ENCODE measurements at places on chromosomes 12 and 14. TPM values are rescaled to one million over a fixed set of nuclear protein-coding genes. Genes with fewer than 3 reads are reported as not detected.

DNA sequence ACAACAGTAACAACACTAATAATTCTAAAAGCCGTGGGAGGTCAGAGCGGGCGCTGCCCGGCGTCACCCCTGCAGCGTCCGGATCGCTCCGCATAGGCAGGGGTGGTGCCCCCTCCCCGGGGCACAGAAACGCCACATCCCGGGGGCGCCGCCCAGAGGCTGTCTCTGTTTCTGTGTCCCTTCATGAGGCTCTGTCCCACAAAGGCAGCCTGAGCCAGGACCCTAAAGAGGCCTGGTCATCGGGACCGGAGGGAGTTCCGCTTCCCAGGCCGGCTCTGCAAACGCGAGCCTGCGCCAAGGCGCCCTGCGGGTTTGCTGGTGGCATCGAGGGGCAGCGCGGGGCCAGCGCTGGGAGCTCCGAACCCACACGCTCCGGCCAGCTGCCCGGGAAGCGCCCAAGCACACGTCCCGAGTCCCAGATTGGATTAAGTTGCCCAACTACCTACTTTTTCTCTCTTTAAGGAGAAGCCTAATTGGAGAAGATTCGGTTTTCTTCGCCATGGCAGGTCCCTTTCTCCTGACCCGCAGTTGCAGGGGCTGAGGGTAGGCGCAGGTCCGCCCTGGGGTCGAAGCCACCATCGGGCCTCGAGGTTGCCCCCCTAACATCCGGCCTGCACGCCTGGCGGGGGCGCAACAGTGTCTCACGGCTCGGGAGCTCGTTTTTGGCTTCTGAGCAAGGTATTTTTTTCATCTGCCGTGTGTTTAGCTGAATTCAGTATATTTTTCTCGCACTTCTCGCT is 421.7 kb downstream of the VRK1 start:
- peaks cover 62% of the 10 kb centered on the region for H3K27me3 ChIP-seq
- peaks cover 8% of the 10 kb centered on the region for H3K4me1 ChIP-seq
- no peaks in the 10 kb centered on the region for H3K36me3 ChIP-seq
- no peak overlapping the region for H3K27ac ChIP-seq

FERMT2 gene
- polyA plus RNA-seq = not detected

DNA sequence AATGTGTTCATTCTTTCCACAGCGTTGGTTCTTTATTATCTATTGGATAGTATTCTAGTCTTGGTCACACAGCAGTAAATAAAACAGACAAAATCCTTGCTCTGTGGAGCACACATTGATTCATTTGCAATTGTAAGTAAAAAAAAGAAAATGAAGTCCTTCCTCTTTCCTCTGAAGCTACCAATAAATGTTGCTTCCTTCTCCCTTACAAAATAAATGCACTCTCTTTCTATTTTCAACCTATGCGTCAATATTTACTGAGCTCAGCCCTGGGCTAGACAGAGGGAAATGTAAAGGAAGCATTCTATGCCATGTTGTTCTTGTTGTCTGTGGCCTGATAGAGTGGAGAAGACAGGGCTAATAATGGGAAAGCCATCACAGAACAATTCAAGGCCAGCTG is 2.9 kb downstream of the ABHD12B start:
- H3K27me3 ChIP-seq = peaks cover 33% of the 10 kb centered on the region
- H3K36me3 ChIP-seq = peaks cover 9% of the 10 kb centered on the region
- H3K4me1 ChIP-seq = peaks cover 37% of the 10 kb centered on the region
- peak overlapping the region; percentile 37 for H3K4me3 ChIP-seq
- no peak for DNase-seq
- no peak overlapping the region for H3K27ac ChIP-seq

- no peak for DNase-seq
- no peak overlapping the region for H3K27ac ChIP-seq
- no peak overlapping the region for H3K4me3 ChIP-seq
Observed at GRCh38 chr14:21999402-21999801, 325.8 kb upstream of the OR4E1 start.

GRCh38 chr12:72289633-72290032 is 17.5 kb downstream of the TRHDE start:
- DNase-seq = no peak
- H3K27me3 ChIP-seq = no peaks in the 10 kb centered on the region
- H3K36me3 ChIP-seq = peaks cover 4% of the 10 kb centered on the region
- no peak overlapping the region for H3K4me3 ChIP-seq
- no peak overlapping the region for H3K27ac ChIP-seq
- no peaks in the 10 kb centered on the region for H3K4me1 ChIP-seq

- H3K4me3 ChIP-seq = no peak overlapping the region
- H3K27me3 ChIP-seq = no peaks in the 10 kb centered on the region
- no peaks in the 10 kb centered on the region for H3K4me1 ChIP-seq
- DNase-seq = no peak
- no peaks in the 10 kb centered on the region for H3K36me3 ChIP-seq
Observed at GRCh38 chr14:35553808-35554207, 19.8 kb downstream of the INSM2 start.

NTN4 gene
- polyA plus RNA-seq = not detected

- no peak for DNase-seq
- H3K27ac ChIP-seq = no peak overlapping the region
- H3K4me3 ChIP-seq = no peak overlapping the region
- H3K36me3 ChIP-seq = no peaks in the 10 kb centered on the region
- H3K4me1 ChIP-seq = no peaks in the 10 kb centered on the region
Observed at GRCh38 chr12:116771651-116772050, 33.5 kb downstream of the RNFT2 start.

- no peak overlapping the region for H3K27ac ChIP-seq
- H3K4me3 ChIP-seq = peak overlapping the region; percentile 91
- H3K36me3 ChIP-seq = no peaks in the 10 kb centered on the region
- H3K27me3 ChIP-seq = no peaks in the 10 kb centered on the region
Observed at GRCh38 chr12:131829356-131829747, 1.2 kb downstream of the MMP17 start.

GRCh38 chr14:95396221-95396620 is 76.5 kb upstream of the CLMN start:
- peaks cover 10% of the 10 kb centered on the region for H3K4me1 ChIP-seq
- H3K27ac ChIP-seq = peak overlapping the region; percentile 95
- H3K36me3 ChIP-seq = peaks cover 9% of the 10 kb centered on the region
- H3K4me3 ChIP-seq = peak overlapping the region; percentile 93

GRCh38 chr14:24725311-24725710 is 91.3 kb upstream of the GZMB start:
- peaks cover 68% of the 10 kb centered on the region for H3K27me3 ChIP-seq
- no peaks in the 10 kb centered on the region for H3K4me1 ChIP-seq
- no peak overlapping the region for H3K4me3 ChIP-seq
- no peak for DNase-seq

DNA sequence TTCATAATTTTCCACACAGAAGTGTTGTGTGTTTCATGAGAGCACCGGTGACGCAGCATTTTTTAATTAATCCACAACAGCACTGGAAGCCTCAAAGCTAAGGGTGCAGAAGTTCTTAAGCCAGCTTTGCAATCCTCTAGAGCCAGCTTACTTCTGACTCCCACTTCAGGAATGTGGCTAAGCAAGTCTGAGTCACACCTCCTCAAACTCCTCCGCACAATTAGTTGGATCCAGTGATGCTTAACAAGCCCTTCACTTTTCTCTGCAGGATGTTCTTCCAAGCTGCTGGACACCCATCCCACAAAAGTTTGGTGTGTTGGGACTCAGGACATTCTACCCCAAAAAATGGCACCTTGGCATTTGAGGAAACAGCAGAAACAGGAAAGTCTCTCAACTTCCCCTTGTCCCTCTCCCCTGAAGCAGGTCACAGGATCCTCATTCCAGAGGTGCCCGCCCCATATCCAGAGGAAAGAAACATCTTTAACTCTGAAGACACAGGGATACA is 210.0 kb downstream of the PPM1H start:
- H3K27ac ChIP-seq = no peak overlapping the region
- H3K36me3 ChIP-seq = no peaks in the 10 kb centered on the region
- no peak overlapping the region for H3K4me3 ChIP-seq
- H3K4me1 ChIP-seq = peaks cover 6% of the 10 kb centered on the region

DNA sequence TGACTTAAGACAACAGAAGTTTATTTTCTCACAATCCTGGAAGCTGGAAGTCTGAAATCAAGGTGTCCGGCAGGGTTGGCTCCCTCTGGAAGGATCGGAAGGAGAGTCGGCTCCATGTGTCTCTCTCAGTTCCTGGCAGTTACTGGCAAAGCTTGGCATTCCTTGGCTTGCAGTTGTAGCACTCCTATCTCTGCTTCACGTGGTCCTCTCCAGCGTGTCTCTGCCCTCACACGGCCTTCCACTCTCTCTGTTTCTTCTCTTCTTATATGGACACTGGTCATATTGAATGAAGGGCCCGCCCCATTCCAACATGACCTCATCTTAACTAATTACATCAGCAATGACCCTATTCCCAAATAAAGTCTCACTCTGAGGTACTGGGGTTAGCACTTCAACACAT is 60.1 kb upstream of the TUNAR start:
- H3K36me3 ChIP-seq = peaks cover 3% of the 10 kb centered on the region
- H3K27me3 ChIP-seq = peaks cover 54% of the 10 kb centered on the region
- DNase-seq = no peak
- H3K27ac ChIP-seq = no peak overlapping the region
- H3K4me3 ChIP-seq = no peak overlapping the region

- peaks cover 41% of the 10 kb centered on the region for H3K27me3 ChIP-seq
- no peak overlapping the region for H3K4me3 ChIP-seq
Observed at GRCh38 chr12:1542599-1542998, 51.8 kb downstream of the FBXL14 start.

Data from naive B cell (primary cell).